Fibroblast of lung (primary cell): ENCODE measurements at places on chromosomes 2 and 18. TPM values are rescaled to one million over a fixed set of nuclear protein-coding genes. Genes with fewer than 3 reads are reported as not detected.

DNA sequence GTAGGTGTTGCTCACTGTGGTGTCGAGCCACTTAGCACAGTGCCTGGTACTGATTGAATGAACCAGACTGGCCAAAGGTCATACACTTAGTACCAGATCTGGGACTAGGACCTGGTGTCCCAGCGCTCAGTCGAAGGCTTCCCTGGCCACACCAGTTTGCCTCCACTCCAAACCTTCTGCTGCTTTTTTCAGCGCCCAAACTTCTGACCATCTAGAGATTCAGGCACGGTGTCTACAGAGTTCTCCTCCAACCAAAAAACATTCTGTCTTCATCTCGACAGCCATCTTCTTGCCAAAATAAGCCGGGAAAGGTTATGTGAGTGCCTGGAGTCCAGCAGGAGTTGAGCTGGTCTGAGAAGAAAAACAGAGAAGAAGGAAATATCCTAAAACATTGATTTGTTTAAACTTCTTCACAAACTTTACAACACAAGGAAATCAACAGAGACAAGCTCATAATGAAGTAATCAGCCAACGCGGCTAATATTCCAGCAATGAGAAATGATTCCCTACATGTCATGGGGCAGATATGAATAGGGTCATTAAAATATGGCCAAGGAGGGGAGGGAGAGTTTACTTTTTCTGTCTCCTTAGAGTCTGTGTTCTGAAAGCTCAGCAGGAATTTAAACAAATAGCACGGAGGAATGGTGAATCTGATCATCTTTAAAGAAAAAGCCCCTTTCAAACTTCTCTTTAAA, 2.3 kb upstream of the GLI2 start:
- H3K36me3 ChIP-seq, result no peaks in the 10 kb centered on the region
- H3K27me3 ChIP-seq, result no peaks in the 10 kb centered on the region
- no peak overlapping the region for H3K4me3 ChIP-seq
- H3K27ac ChIP-seq, result no peak overlapping the region
- no peak for DNase-seq
- peaks cover 10% of the 10 kb centered on the region for H3K4me1 ChIP-seq

DPYSL5 gene
- not detected in 2 replicates for total RNA-seq

FBXO41 gene
- total RNA-seq, result 0.77 and 1.2 TPM in 2 replicates

ANKRD53 gene
- 0.26 and 1.3 TPM in 2 replicates for total RNA-seq

DNA sequence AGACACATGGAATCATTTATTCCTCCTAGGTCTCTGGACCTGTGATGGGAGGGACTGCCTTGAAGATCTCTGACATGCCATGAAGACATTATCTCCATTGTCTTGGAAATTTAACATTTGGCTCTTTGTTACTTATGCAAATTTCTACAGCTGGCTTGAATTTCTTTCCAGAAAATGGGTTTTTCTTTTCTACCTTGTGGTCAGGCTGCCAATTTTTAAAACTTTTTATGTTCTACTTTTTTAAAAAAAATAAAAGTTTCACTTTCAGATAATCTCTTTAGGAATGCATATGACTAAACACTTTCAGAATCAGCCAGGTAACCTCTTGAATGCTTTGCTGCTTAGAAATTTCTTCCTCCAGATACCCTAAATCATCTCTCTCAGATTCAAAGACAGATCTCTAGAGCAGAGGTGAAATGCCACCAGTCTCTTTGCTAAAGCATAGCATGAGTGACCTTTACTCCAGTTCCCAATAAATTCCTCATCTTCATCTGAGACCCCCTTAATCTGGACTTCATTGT, 209.6 kb downstream of the RPRM start:
- H3K27me3 ChIP-seq, result no peaks in the 10 kb centered on the region
- H3K27ac ChIP-seq, result no peak overlapping the region
- DNase-seq, result no peak

- H3K27me3 ChIP-seq, result no peaks in the 10 kb centered on the region
- H3K27ac ChIP-seq, result no peak overlapping the region
- DNase-seq, result no peak
- no peaks in the 10 kb centered on the region for H3K36me3 ChIP-seq
These were observed 50.3 kb downstream of the RPL37A start for GRCh38 chr2:216548901-216549331.

DNA sequence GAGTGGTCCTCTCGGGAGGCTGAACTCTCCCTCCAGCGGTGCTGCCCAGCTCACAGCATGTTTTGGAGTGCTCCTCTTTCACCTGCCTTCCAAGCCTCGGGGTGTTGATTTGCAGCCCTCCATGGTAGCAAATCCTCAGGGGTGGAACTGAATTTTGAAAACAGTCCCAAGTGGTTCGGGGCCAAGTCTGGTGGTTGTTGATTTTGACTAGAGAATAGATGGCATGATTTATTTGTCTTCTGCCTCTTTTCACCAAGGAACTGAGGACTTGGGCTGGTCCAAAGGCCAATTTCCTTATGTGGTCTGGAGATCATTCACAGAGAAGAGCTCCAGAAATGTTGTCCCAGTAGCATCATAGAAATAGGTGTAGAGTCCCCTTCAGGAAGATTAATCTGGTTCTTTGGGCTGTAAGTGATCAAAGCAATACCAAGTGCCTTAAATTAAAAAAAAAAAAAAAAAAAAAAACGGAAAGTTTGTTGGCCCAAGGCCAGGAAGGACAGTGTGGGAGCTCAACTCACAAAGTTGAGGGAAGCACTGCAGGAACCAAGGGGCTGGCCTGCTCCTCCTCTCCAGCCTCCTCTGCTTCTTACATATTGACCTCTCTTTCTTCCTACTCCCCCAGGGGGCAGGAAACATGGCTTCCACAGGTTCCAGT, 2.5 kb upstream of the DES start:
- H3K4me1 ChIP-seq, result no peaks in the 10 kb centered on the region
- DNase-seq, result no peak
- peaks cover 11% of the 10 kb centered on the region for H3K27me3 ChIP-seq
- no peak overlapping the region for H3K27ac ChIP-seq
- H3K4me3 ChIP-seq, result no peak overlapping the region

DNA sequence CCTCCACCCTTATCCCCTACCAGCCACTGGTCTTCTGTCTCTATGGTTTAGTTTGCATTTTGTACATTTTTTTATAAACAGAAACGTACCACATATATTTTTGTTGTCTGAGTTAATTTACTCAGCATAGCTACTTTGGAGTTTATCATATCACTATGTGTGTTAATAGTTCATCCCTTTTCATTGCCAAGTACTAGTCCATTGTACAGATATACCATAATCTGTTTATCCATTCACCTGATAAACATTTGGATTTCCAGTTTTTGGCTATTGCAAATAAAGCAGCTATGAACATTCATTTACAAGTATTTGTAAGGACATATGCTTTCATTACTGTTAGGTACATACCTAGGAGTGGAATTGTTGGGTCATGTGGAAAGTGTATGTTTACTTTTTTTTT, 123.6 kb downstream of the RHBDD1 start:
- no peak for DNase-seq
- H3K27me3 ChIP-seq, result no peaks in the 10 kb centered on the region
- no peaks in the 10 kb centered on the region for H3K36me3 ChIP-seq
- H3K27ac ChIP-seq, result no peak overlapping the region
- no peaks in the 10 kb centered on the region for H3K4me1 ChIP-seq
- H3K4me3 ChIP-seq, result no peak overlapping the region

CPO gene
- under 0.01 TPM in 1 of 2 replicates, not detected in the other for total RNA-seq

NLRC4 gene
- not detected in 2 replicates for total RNA-seq

GRCh38 chr2:236161531-236161930, 6.7 kb downstream of the GBX2 start:
- no peak overlapping the region for H3K4me3 ChIP-seq
- no peaks in the 10 kb centered on the region for H3K4me1 ChIP-seq
- DNase-seq, result no peak
- H3K27ac ChIP-seq, result no peak overlapping the region
- H3K27me3 ChIP-seq, result peaks cover 52% of the 10 kb centered on the region
- no peaks in the 10 kb centered on the region for H3K36me3 ChIP-seq

DNA sequence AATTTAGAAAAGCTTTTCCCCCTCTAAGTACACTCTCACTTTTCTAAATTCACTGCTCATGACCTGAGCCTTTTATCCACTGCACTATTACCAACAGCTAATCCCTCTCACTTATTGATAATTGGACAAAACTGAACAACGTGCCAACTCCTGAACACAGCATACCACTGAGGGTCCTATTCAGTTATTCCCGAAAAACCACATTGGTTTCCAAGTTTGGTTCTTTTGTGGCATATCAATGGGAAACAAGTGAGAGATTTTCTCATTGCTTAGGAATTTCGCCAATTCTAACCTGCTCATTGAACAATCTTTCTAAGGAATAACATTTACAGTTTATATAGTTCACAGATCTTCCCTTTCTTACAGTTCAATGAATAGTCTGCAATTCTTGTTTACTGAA, 977.4 kb downstream of the TMEM182 start:
- H3K27me3 ChIP-seq, result no peaks in the 10 kb centered on the region
- DNase-seq, result no peak
- H3K27ac ChIP-seq, result no peak overlapping the region
- H3K4me3 ChIP-seq, result no peak overlapping the region

GRCh38 chr2:20049637-20050036, 1.8 kb downstream of the LAPTM4A start:
- peak overlapping the region; percentile 99 for H3K27ac ChIP-seq
- H3K27me3 ChIP-seq, result no peaks in the 10 kb centered on the region
- peaks cover 3% of the 10 kb centered on the region for H3K4me1 ChIP-seq
- peak overlapping the region; percentile 98 for H3K4me3 ChIP-seq
- H3K36me3 ChIP-seq, result no peaks in the 10 kb centered on the region

GRCh38 chr2:174192664-174193063, 55.7 kb downstream of the OLA1 start:
- no peaks in the 10 kb centered on the region for H3K36me3 ChIP-seq
- H3K4me1 ChIP-seq, result no peaks in the 10 kb centered on the region
- no peaks in the 10 kb centered on the region for H3K27me3 ChIP-seq
- no peak overlapping the region for H3K4me3 ChIP-seq
- no peak for DNase-seq

GPR35 gene
- total RNA-seq, result 1.0 and 1.2 TPM in 2 replicates

TLX2 gene
- under 0.01 TPM in 1 of 2 replicates, not detected in the other for total RNA-seq

DNA sequence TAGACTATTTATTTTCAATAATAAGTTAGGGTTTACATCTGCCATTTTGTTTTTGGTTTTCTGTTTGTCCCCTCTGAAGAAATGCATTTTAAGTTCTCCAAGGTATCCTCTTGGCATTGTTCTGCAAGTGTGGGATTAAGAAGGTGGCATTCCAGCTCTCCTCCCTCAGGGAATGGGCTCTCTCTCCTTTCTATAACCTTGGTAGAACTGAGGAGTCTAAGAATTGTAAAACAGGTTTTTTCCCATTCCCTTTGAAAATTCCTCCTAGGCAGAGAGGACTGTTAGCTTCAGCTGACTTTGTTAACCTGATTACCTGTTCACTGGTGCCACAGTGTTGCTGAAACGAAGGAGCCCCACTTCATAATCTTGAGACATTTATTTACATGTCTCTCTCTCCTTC, 26.1 kb upstream of the RAB1A start:
- no peaks in the 10 kb centered on the region for H3K36me3 ChIP-seq
- no peak overlapping the region for H3K4me3 ChIP-seq
- H3K27me3 ChIP-seq, result no peaks in the 10 kb centered on the region
- no peaks in the 10 kb centered on the region for H3K4me1 ChIP-seq

FIGN gene
- total RNA-seq, result 0.51 and 1.5 TPM in 2 replicates

- H3K27ac ChIP-seq, result no peak overlapping the region
- no peaks in the 10 kb centered on the region for H3K27me3 ChIP-seq
- no peaks in the 10 kb centered on the region for H3K36me3 ChIP-seq
- no peak overlapping the region for H3K4me3 ChIP-seq
These were observed 344.0 kb upstream of the DDX18 start for GRCh38 chr2:117470311-117471095.

REEP1 gene
- total RNA-seq, result not detected in 2 replicates

TTR gene
- total RNA-seq, result not detected in 2 replicates

DNA sequence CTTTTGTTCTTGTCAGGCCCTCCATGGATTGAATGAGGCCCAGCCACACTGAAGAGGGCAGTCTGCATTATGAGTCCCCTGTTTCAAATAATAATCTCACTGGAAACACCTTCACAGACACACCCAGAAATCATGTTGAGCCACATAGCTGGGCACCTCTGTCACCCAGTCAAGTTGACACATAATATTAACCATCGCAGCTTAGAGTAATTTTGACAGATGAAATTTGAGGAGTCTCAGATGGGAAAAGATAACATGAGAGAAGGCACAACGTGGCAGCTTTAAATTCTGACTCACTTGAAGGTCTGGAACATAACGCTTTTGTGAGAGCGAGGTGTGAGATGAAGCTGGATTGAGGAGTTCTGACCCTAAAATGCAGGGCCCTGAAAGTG, 70.9 kb upstream of the TMEM87B start:
- no peak overlapping the region for H3K4me3 ChIP-seq
- no peak overlapping the region for H3K27ac ChIP-seq
- no peaks in the 10 kb centered on the region for H3K4me1 ChIP-seq
- peaks cover 2% of the 10 kb centered on the region for H3K27me3 ChIP-seq

DNA sequence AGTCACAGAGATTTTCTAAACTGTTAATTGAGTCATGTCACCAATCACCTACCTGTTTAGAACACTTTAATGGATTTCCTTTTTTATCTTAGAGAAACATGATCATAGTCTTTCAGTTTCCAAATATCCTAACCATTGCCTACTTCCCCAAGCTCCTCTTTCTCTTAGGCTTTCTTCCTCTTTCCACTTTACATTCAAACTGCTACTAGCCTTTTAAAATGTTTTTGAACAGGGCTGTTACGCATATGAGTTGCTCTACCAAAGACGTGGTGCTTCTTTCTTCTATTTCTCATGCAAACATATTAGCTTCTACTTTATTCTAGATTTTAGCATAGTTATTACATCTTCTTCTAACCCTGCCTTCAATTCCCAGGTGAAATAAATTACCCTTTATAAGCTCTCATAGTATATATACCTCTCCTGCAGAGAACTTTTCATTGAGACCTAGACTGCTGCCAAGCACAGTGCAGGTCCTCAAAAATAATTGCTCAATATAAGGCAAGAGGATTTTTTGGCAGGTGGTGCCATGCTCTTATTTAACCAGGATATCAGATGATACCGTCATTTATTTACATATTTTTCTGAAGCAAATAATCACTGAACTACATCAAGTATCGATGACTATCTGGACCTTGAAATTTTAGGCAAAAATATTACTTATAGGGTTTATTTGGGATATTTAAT, 937.1 kb downstream of the TSN start:
- no peak overlapping the region for H3K4me3 ChIP-seq
- no peak for DNase-seq
- H3K27me3 ChIP-seq, result no peaks in the 10 kb centered on the region
- no peaks in the 10 kb centered on the region for H3K36me3 ChIP-seq

GRCh38 chr2:67954093-67954748, 108.6 kb downstream of the C1D start:
- H3K4me1 ChIP-seq, result no peaks in the 10 kb centered on the region
- H3K4me3 ChIP-seq, result no peak overlapping the region
- no peaks in the 10 kb centered on the region for H3K36me3 ChIP-seq
- DNase-seq, result no peak

DNA sequence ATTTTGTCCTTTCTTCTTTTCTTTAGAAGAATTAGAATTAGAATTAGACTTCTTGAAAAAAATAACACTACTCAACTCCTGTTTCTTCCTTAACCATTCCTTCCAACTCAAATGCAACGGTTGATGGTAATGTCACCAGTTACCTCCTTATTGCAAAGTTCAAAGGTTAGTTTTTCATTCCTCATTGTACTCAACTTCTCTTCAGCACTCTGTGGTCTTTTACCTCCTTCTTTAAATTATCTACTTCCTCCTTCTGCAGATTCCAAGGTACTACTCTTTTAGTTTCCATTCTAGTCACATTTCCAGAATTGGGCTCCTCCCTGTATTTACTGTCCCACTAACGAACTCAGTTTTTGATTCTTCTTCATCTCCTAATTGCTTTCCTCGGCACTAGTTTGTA, 700.7 kb downstream of the SATB2 start:
- no peaks in the 10 kb centered on the region for H3K36me3 ChIP-seq
- H3K4me1 ChIP-seq, result no peaks in the 10 kb centered on the region
- no peak overlapping the region for H3K4me3 ChIP-seq

MDH1B gene
- 0.99 and 1.8 TPM in 2 replicates for total RNA-seq

KIF1A gene
- total RNA-seq, result not detected in 2 replicates
